ENCODE measurements at places on chromosomes 6 and 20. TPM values are rescaled to one million over a fixed set of nuclear protein-coding genes. Genes with fewer than 3 reads are reported as not detected.

DNA sequence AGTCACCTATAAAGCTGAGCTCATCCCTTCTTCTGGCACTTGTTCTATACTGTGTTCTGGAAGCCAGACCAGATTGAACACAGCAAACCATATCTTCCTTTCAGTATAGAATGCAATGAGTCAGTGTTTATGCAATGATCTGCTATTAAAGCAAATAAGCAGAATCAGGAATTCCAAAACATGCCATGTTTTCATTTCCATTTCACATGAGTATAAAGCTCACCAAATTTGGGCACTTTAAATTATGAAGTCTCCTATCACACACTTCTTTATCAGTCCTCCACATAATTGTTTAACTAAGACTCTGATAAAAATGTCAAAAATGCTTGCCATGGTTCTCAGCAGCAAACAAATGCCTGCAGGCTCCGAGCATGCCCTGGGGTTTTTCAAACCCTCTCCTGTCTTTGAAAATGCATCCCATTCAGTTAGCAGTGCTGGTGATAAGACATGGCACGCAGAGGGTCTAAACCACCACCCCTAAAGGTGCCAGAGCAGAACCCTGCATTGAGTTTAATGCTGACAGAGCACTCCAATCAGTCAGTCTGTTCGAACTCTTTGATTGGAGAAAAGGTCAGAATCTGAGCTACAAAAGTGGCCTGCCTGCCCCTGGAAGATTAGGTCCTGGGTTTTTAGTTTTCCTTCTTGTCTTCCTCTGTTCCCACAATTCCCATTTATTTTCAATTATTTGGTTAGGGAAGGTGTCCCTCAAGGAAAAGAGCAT, 234.1 kb downstream of the GMPR start:
- no peak overlapping the region for H3K4me3 ChIP-seq
- H3K27ac ChIP-seq, result peak overlapping the region; percentile 95
- H3K4me1 ChIP-seq, result peaks cover 85% of the 10 kb centered on the region
- H3K36me3 ChIP-seq, result peaks cover 51% of the 10 kb centered on the region
- H3K27me3 ChIP-seq, result no peaks in the 10 kb centered on the region
- no peak for DNase-seq

The PIGU gene
- total RNA-seq, result 20.7 TPM

GRCh38 chr6:33566182-33567084, 13.6 kb downstream of the BAK1 start:
- H3K36me3 ChIP-seq, result peaks cover 26% of the 10 kb centered on the region
- no peak for DNase-seq
- H3K27ac ChIP-seq, result peak overlapping the region; percentile 5

DNA sequence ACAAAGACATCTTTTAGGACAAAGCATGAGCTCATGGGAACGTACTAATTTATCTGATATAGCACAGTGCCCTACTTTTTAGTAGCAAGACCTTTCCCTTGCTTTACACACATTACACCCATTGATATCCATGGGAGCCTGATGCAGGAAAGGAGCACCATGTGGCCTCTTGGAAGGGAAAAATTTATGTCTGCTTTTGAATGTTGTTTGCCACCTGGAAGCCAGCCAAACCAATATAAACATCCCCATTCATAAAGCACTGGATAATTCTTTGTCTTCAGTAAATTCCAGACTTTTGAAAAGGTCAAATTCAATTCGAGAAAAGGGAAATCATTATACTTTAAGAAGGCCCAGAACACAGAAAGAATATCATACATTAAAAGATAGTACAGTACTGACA, 152.3 kb upstream of the BEND6 start:
- H3K36me3 ChIP-seq, result no peaks in the 10 kb centered on the region
- H3K4me3 ChIP-seq, result no peak overlapping the region
- no peak for DNase-seq
- no peaks in the 10 kb centered on the region for H3K4me1 ChIP-seq

GRCh38 chr6:128676456-128676855, 156.1 kb upstream of the PTPRK start:
- no peaks in the 10 kb centered on the region for H3K36me3 ChIP-seq
- no peak overlapping the region for H3K27ac ChIP-seq
- no peak for DNase-seq
- H3K4me3 ChIP-seq, result no peak overlapping the region
- H3K4me1 ChIP-seq, result no peaks in the 10 kb centered on the region

The MAS1 gene
- total RNA-seq, result not detected

DNA sequence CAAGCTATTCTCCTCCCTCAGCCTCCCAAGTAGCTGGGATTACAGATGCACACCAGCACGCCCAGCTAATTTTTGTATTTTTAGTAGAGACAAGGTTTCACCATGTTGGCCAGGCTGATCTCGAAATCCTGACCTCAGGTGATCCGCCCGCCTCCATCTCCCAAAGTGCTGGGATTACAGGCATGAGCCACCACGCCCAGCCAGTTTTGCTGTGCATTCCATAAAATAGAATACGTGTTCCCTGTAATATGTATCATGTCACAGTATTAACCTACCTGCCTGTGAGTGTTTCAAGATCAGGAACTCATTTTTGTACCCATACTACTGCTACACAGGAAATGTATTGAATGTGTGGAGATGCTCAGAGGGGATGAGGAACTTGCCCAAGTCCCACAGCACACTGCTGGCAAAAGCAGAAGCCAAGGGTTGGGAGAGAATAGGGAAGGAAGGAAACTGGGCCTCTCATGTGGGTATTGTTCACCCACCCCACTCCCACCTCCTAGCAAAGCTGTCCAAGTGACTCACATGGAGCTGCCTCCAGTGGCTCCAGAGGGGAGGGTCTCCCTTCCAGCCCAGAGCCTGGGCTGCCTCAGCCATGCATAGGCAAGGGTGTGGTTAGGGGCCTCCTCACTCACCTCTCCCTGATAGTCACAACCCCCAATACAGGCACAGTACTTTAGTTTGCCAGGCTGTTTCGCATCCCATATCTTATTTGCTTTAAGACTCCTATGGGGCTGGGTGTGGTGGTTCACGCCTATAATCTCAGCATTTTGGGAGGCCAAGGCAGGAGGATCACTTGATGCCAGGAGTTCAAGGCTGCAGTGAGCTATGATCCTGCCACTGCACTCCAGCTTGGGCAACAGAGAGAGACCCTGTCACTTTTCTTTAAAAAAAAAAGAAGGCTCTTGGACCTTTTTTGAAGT, 9.4 kb downstream of the HM13 start:
- no peak overlapping the region for H3K4me3 ChIP-seq
- H3K27ac ChIP-seq, result no peak overlapping the region
- DNase-seq, result no peak
- H3K4me1 ChIP-seq, result peaks cover 33% of the 10 kb centered on the region
- H3K36me3 ChIP-seq, result peaks cover 42% of the 10 kb centered on the region

GRCh38 chr6:11830105-11830504, 51.5 kb upstream of the ADTRP start:
- no peak overlapping the region for H3K4me3 ChIP-seq
- H3K36me3 ChIP-seq, result no peaks in the 10 kb centered on the region
- no peaks in the 10 kb centered on the region for H3K4me1 ChIP-seq
- no peak overlapping the region for H3K27ac ChIP-seq
- H3K27me3 ChIP-seq, result peaks cover 15% of the 10 kb centered on the region

DNA sequence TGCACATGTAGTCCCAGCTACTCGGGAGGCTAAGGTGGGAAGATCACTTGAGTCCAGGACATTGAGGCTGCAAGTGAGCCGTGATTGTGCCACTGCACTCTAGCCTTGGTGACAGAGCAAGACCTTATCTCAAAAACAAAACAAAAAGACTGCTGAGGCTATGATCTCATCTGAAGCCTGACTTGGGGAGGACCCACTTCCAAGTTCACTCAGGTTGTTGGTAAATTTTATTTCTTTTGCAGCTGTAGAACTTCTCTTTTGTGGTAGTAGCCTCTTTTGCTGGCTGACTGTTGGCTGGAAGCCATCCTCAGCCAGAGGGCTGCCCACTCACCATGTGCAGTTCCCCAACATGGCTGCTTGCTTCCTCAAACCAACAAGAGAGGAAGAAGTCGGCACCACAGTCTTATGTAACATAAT, 36.8 kb upstream of the ME1 start:
- no peak for DNase-seq
- no peaks in the 10 kb centered on the region for H3K4me1 ChIP-seq
- H3K27ac ChIP-seq, result no peak overlapping the region
- no peaks in the 10 kb centered on the region for H3K36me3 ChIP-seq
- peaks cover 11% of the 10 kb centered on the region for H3K27me3 ChIP-seq

DNA sequence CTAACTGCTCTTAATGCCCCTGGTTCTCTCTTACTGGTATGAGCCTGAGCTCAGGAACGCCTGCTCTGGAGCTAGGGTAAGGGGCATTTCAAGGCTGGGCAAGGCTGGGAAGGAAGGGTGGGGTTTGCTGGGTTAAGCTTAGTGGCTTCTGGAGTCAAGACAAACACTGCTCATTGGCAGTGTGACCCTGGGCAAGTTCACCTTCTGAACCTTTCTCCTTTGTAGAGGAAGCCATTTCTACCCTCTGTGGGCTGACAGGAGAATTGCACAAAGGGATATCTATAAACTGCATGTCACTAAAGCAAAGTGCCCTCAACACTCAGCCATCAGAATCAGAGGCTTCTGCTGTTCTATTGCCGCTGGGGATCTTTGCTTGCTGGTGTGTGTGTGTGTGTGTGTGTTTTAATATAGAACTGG, 20.3 kb upstream of the LRRN4 start:
- no peaks in the 10 kb centered on the region for H3K36me3 ChIP-seq
- H3K4me3 ChIP-seq, result no peak overlapping the region
- no peaks in the 10 kb centered on the region for H3K4me1 ChIP-seq
- no peak overlapping the region for H3K27ac ChIP-seq
- DNase-seq, result no peak

DNA sequence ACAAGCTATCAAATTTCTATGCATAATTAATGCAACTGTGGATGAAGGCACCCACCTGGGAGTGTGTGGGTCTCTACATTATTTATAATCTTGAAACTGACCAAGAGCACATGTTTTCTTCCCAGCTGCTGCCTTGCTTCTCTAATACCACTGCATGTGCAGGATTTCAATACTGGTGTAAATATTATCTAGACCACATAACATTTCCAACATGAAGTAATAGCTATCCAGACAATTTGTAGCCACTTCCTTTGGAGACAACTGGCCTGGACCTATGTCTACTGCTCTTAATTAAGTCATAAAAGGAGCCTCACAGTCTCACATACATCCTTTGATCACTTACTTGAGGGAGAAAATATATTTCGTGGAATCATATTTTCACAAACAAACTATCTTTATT, 180.7 kb downstream of the HIVEP2 start:
- no peak for DNase-seq
- H3K36me3 ChIP-seq, result peaks cover 43% of the 10 kb centered on the region
- no peaks in the 10 kb centered on the region for H3K27me3 ChIP-seq
- peaks cover 11% of the 10 kb centered on the region for H3K4me1 ChIP-seq
- no peak overlapping the region for H3K4me3 ChIP-seq
- no peak overlapping the region for H3K27ac ChIP-seq

The BPHL gene
- 5.3 TPM for total RNA-seq

DNA sequence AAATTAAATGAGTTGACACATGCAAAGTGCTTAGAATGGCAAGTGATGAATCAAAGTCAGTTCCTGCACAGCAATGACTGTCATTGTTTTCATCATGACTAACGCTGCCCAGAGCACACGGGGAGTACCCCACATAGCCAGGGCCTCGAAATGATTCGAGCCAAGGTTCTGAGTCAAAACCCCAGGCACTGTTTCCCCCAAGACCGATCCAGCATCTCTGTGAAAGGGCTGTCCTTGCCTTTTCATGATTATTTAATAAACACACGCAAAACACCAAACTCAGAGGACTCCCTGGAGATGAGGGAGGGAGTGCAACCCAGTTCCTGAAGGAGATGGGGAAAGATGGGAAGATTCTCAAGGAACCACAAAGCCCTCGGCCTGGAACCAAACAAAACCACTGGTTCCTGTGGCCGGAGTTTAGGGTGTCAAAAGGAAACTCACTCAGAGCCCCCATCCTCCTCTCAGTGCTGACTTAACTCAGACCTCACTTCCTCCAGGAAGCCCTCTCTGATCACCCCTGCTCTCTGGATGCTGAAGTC, 3.8 kb downstream of the PREX1 start:
- H3K27ac ChIP-seq, result peak overlapping the region; percentile 98
- DNase-seq, result peak; percentile 88
- H3K4me3 ChIP-seq, result peak overlapping the region; percentile 98
- H3K36me3 ChIP-seq, result peaks cover 44% of the 10 kb centered on the region
- no peaks in the 10 kb centered on the region for H3K27me3 ChIP-seq
- peaks cover 71% of the 10 kb centered on the region for H3K4me1 ChIP-seq

The WFDC5 gene
- total RNA-seq, result not detected

The WFDC12 gene
- not detected for total RNA-seq

DNA sequence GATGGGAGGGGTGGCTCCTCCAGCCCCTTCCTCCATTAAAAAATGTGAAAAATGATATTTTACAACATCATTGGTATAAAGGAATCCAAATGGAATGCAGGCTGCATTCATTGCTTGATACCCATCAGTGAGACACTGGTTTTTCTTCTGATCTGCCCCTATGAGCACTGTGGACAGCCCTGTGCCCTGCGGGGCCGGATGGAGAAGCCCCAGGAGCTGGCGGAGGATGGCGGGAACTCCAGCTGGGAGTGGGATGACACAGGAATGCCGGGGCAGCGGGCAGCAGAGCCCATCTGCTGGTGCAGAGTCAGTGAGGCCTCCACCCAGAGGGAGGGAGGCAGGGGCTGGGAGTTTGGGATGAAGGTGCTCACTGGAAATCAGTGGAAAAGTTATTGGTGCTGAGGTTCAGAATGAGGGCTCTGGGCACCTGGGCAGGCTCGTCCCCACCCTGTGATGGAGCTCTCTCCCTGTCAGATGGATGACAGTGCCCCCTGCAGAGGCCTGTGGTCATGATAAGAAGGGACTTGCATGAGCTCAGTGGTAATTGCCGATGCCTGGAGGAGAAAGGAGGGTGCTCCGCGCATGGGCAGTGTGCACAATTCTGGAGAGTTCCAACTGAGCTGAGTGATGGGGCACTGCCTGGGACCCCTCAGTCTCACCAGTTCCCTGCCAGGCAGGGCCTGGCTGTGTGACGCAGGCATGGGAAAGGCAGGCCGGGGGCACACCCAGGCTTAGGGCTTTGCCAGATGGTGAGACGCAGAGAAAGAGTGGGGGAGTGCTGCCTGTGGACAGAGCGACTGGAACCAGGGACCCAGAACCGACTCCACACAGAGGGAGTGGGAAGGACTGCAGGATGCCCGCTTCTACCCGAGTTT, 23.2 kb downstream of the CTCFL start:
- peaks cover 73% of the 10 kb centered on the region for H3K27me3 ChIP-seq
- H3K4me1 ChIP-seq, result peaks cover 11% of the 10 kb centered on the region
- H3K4me3 ChIP-seq, result no peak overlapping the region
- no peaks in the 10 kb centered on the region for H3K36me3 ChIP-seq
- no peak overlapping the region for H3K27ac ChIP-seq
- DNase-seq, result no peak

The PPP1R3G gene
- not detected for total RNA-seq

The RNGTT gene
- 25.1 TPM for total RNA-seq

GRCh38 chr6:90103056-90103800, 193.4 kb downstream of the BACH2 start:
- peak; percentile 77 for DNase-seq
- peak overlapping the region; percentile 65 for H3K4me3 ChIP-seq
- peaks cover 23% of the 10 kb centered on the region for H3K36me3 ChIP-seq
- peaks cover 62% of the 10 kb centered on the region for H3K4me1 ChIP-seq

The SIRPG gene
- 122 TPM for total RNA-seq

- no peaks in the 10 kb centered on the region for H3K4me1 ChIP-seq
- H3K27me3 ChIP-seq, result no peaks in the 10 kb centered on the region
- no peaks in the 10 kb centered on the region for H3K36me3 ChIP-seq
- DNase-seq, result no peak
- no peak overlapping the region for H3K4me3 ChIP-seq
Measured at GRCh38 chr6:81486234-81486633, 266.2 kb downstream of the TENT5A start.

GRCh38 chr6:119312875-119313338, 36.7 kb downstream of the MAN1A1 start:
- peak overlapping the region; percentile 97 for H3K27ac ChIP-seq
- no peaks in the 10 kb centered on the region for H3K27me3 ChIP-seq
- DNase-seq, result peak; percentile 72
- H3K36me3 ChIP-seq, result peaks cover 21% of the 10 kb centered on the region

The OPN5 gene
- total RNA-seq, result not detected
